GM06990 (cell line): ENCODE measurements at places on chromosomes 3 and 15.

DNA sequence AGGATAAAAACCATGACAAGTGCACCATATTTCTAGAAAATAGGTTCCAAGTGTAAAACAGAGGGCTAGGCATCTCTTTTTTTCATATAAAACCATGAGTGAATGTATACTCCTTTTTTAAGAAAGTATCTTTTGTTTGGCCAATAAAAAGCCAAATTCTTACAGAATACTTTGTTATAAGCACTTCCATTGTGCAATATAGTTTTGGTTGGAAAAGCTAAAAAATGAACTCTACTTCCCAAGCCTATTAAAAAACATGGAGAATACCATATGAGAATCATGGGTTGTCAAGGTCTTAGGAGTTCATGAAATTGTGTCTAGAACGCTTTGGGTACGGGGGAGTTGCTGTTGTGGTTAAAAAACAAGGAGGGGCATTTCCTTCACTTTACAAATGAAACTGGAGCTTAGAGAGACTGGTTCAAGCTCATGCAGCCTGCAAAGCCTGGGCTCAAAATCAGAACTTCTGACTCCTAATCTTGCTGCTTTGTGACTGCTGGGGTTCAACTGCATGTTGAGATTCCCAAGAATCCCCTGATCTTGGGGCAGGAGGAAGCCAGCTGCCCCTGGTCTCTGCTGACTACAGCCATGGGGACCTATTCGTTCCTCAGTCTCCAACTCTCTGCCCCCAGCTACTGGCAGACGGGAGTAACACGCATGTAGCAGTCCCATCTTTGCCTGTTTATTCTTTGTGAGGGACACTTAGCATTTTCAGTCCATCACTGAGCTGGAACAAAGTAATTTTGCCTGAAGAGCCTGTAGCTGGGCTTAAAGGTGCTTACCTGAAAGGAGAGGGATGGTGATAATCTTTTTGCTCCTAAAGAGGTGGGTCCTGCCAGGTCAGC lies 229.1 kb downstream of the CHST2 start:
- DNase-seq, result peak; percentile 18

DNA sequence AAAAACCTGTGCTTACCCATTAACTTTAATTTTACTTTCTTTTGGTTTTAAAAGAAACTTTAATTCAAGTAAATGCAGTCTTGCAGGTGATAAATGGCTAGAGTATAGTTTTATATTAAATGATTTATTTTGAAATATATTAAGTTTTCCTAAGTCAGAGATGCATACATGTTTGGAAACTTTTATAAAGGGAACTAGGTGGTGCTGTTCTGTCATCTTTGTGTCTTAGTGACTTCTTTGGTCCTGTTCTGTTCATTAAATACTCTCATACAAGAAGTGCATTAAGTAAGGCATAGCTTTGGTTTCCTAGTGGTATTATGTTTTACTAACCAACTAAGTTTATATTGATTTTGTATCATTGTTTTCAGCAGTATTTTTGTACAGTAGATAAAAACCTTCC lies 15.6 kb downstream of the CADM2 start:
- no peak for DNase-seq

DNA sequence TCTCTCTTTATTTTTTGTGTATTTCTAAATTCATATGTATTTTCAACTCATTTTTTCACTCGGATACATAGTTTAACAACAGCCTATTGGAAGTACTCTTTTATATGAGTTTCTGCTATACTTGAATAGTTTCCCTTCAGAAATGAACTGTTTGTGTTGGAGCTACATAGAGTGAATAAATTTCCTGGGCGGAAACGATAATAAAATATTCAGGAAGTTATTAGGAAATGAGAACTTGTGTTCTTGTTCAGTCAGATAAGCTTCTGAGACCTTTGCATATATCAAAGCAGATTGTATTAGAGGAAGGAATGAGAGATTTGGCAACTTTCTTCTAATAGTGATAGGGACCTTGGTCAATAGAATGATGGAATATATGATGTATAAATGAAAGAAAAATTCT lies 27.3 kb downstream of the NEO1 start:
- no peak for DNase-seq

- no peak for DNase-seq
These were observed 14.5 kb upstream of the RBSN start for GRCh38 chr3:15113471-15113870.

DNA sequence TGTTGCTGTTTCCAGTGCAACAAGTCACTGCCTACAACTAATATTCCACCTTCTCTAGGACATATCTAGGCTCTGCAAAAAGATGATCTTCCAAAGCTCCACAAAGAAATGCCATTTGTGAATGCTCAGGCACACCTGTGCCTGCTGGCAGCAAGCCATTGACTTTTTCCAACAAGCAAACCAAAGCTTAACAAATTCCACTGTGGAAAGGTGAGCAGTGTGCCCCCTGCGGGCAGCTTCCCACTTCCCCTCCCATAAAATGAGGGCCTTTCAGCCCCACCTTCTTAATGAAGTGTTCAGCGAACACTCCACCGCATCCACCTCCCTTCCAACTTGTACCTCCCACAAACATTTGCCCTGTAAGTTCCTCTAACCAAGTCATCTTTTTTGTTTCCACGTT lies 157.5 kb upstream of the SLC24A5 start:
- no peak for DNase-seq

DNA sequence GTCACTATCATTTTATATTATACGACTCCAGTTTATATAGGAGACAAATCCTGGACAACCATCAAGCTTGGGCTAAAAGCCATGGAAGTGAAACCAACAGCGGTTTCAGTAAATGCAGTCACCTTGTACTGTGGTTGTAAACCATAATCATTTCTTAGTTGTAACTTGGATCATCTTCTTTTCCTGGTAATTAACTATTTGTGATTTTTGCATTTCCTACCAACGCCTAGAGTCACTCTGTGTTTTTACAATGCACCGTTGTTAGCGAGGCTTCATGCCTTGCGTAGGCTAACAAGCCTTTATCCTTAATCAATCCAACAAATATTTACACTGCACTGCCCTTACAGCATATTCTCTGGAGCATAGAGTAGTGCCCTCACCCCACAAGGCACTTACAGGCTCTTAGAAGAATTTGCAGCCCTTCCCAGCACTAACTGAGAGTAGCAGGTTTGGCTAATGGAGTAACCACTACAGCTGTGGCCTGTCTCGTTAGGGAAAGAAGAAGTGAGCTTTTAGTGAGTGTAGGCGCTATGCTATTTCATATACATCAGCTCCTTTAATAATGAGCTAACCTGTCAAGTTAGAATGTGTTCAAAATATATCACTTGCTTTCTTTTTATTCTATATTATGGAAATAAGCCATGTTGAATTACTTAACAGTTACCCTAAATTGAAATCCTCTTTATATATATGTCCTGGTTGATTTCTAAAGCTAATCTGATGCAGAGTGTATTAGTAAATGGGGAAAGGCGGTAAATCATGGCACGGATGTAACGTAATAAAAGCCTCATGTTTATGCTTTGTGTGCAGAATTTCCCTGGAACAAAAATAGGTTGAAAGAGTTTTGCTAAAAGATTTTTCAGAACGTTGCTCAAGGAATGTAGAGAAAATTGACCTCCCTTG lies 62.8 kb downstream of the ABHD2 start:
- no peak for DNase-seq

- no peak for DNase-seq
These were observed 16.7 kb downstream of the DIPK2A start for GRCh38 chr3:143988306-143988705.

- no peak for DNase-seq
These were observed 362.4 kb upstream of the ZNF385D start for GRCh38 chr3:22113453-22113852.

GRCh38 chr15:96064351-96064756 lies 266.1 kb upstream of the NR2F2 start:
- no peak for DNase-seq

DNA sequence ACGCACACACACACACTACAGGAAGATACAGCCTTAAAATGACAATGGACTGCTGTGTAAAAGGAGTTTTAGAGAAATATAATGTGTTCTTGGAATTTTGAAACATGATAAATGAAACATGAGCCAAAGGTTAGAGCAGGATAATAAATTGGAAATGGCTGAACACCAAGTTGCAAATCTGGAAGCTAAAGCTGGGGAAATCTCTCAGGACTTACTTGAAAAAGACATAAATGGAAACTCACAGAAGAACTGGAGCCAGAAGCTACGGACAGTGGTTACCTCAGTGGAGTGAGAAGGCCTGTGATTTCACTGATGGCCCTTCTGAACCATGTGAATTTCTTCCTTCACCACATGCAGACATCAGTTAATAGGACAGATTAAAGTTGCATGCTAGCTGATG lies 37.3 kb upstream of the ATP10A start:
- DNase-seq, result no peak

DNA sequence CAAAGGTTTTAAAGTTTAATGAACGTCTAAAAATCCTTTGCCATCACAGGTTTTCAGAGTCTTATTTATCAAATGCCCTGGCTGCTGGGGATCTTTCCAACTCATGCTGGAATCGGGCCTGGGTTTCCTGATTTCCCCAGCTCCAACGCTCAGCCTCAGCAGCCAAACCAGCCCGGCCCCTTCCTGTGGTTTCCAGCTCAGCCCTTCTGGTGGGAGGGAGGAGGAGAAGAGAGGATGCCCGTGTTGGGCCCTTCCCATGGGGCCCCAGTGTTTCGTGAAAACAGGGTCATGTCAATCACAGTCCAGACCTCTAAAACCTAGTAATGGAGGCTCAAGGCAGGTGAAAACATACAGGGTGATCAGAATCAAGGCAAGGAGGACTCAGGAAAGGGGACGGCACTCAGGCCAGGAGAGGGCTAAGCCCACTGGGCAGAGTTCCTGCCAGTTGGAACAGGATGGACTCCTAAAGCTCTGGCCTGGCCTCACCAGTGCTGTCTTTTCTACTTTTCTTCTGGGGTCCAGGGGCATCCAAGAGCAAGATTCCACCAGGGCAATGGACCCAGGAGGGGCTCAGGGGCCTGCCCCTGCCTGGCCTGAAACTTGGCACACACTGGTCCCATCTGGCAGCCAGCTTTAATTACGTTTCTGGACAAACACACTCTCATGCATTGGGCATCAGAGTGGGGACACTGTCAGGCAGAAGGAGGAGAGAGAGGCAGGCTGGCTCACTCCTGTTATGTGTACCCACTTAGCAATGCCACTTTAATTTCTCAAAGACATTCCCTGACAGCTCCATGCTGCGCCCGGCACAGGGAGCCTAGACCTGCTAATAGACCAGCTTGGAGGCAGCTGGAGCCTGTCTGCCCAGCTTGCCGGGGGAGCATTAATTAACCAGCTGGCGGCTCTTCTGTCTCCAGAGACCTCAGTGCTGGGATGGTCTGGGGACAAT lies 194.6 kb downstream of the FAM43A start:
- DNase-seq, result no peak

- DNase-seq, result no peak
These were observed 153.5 kb downstream of the UACA start for GRCh38 chr15:70609889-70610288.

DNA sequence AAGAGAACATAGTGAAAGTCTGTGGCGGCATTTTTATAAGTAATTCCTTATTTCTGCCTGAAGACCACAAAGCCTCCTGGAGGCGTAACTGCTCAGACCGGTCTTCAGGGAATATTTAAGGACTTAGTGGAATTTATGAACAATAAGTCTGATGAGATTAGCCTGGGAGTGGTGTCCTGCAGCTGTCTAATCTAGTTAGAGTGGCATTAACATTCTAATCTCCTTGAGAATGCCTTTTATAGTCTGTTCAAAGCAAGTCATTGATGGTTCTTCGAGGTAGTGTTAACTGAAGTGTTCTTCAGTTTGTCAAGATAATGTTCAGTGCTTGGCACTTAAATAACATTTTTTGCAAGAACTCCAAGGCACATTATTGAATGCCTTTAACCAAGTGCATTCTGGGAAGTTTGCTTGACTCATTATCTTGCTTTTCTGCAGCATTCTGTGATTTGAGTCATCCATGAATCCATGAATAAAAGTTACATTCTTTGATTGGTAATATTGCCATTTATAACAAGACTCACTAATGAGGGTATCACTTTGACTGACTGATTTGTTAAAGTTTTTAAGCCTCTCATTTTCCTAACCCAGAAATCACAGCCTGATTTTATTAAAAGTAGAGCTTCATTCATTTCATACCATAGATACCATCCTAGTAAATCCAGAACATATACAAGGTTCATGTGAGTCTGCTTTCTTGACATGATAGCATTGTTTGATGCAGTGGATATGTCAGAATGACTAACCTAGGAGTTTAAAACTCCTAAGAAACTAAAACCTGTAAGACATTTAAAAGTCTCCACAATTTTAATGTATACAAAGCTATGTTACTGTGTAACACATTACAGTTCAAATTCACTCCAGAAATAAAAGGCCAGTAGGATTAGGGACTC lies 12.5 kb downstream of the RBM5 start:
- no peak for DNase-seq

GRCh38 chr3:184737063-184737462 lies 25.2 kb upstream of the MAGEF1 start:
- no peak for DNase-seq
